ENCODE measurements at places on chromosomes 2 and 18.

GRCh38 chr2:38744399-38744780 lies 6.8 kb downstream of the SRSF7 start:
- no peak for DNase-seq

DNA sequence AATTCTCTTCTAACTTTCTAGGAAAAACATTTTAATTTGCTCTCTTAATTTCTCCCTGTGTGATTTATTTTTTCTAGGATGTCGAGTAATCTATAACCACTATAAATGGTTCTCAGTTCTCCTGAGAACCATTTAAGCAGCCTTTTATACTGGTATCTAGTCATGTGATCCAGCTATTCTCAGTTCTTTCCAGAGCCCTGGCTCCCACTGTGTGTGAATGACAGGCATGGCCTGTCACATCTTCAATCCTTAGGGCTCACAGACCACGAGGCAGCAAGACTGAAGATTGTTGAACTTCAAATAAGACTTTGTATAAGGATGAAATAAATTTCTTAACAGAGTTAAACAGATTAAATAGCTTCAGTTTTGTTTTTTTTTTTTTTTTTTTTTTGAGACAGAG lies 219.4 kb downstream of the HNMT start:
- no peak for DNase-seq

GRCh38 chr2:85549826-85550225 lies 10.9 kb downstream of the MAT2A start:
- DNase-seq, result no peak

GRCh38 chr18:10726198-10727068 lies 200.6 kb downstream of the NAPG start:
- DNase-seq, result no peak

DNA sequence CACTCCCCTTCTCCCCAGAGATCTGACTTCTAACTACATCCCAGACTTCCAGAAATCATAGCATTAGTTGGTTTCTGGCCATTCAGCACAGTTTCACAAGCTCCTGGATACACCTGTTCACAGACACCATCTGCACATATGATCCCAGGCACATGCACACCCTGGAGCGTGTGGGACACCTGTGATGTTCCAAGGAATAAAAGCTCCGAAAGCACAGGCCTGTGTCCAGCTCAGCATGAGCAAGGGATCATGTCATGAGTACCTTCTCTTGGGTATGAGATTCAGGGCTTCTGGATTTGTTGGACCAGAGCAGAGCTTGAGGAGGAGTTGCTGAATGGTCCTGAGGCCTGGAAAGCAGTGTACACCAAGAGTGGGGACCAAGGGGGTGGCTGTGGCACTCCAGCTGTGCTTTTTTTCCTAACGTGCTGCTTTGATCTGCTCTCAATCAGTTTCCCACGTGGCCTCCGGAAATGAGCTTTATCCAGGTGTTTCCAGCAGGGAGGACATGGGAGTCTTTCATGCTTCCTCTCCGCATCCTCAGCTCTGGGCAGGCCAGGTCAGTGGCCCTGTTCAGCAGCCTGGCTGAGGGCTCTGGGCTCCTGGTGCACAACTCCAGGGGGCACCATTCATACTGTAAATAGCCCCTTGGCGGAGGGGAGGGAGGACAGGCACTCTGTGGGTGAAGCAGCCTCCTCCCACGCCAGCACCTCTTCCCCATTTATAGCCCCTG lies 1.8 kb downstream of the DYSF start:
- no peak for DNase-seq

- no peak for DNase-seq
Observed at GRCh38 chr2:37657471-37657870, 14.0 kb downstream of the CDC42EP3 start.

GRCh38 chr2:84870306-84870705 lies 10.6 kb downstream of the TRABD2A start:
- DNase-seq, result no peak

Data from CD4-positive, alpha-beta T cell treated with Interleukin-4 for 1 hour (primary cell).